ENCODE measurements at places on chromosomes 11 and 22.

DNA sequence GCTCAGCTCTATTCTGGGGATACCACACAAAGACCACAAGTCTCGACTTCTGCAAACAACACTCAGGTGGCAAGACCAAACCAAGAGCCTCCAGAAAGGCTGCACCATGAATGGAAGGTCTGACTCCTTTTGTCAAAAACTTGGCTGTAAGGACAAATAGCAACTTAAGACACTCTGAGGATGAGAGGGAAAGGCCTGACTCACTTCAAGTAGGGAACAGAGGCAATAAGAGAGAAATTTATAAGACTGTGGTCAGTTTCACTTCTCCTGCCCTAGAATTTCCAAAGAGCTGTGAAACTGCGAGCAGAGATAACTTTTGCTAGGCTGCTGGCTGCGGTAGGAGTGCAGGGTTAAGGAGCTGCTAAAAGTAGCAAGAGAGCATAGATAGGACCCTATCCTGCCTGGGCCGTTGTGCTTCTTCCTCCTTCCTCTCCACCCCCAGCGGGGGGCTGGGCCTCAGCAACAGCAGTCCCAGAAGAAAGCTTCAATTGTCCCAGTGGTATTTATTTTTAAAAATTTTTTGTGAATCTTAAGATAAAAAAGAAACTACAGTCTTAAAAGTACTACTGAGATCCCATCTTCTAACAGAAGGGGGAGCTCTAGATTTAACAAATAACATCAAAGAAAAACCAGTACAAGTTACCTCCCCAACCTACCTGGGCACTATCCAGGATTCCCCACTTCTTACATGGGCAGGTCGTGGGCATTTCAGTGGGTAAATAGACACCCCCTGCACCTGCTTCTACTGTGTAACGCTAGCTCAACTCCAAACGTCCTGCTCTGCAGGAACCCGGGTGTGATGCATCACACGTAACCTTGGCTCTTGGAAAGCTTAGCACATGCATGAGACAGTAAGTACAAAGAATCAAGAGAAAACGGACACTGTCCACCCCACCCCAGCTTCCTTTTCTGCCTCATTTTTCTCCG, 66.4 kb downstream of the SGSM3 start:
- DNase-seq, result peak; percentile 30

DNA sequence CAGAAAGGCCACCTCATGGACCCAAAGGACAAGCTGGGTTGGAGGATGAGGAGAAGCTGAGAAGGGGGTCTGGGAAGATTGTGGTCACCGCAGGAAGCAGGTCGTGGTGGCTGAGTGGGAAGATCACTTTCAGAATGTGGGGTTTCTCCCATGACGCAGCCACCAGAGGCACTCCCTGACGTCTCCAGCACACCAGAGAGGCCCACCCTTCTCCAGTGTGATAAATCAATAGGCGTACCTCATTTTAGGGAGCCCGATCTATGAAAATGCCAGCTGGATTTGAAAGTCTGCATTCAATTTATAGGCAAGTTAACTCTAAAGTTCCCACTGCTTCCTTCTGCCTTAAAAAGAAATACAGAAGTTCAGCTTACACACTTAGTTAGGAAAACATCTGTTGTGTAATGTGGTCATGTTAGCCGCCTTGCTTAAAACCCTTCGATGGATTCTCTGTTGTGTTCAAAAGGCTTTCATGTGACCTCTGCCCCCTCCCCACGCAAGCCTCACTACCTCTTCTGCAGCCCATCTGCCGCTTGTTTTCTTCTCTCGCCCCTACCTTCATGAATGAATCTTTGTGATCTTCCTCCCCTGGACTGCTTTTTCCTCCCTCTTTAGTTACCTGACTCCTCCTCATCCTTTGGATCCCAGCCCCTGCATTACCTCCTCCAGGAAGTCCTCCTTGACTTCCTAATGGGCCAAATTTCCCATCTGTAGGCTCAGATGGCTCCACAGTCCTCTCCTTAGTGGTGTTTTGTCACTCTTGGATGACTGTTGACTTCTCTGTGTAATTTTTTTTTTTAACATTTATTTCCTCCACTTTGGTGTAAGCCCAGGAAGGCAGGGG, 10.7 kb downstream of the TSPAN18 start:
- DNase-seq, result no peak

DNA sequence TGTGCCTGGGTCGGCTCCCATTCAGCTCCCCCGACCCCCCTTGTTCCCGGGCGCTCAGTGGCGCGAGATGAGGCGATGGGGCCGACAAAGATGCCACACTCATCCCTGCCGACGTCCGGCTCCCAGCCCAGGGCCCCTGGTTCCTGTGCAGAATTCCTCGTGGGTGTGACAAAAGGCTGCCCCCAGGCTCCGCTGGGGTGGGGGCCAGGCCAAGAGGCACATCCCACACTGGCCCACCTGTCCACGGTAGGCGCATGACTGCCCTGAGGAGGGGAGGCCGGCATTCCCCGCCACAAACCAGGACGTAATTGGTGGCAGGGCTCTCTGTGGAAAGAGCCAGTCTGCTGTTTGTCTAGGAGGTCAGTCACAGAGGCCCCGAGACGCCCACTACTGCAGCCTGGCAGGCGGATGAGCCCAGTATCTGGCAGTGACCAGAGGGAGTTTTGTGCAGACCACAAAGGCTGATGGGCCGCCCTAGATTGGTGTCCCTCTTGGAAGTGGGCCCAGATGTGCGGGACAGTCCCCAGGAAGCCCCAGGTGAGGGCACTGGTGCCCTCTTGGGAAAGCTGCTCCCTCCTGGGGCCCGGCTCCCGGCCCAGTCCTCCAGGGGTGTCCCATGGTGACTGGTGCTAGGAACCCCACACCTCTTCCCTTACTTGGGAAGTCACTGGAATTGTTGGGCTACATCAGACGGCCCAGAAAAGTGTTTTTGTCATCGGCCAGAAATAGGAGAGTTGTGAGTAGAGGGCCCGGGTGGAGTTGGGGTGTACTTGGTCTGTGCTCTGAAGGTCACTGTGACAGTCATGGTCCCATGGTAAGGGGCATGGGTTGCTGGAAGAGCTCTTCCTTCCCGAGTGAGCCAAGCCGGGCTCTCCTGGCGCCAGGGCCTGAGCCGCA, 5.8 kb downstream of the CCND1 start:
- DNase-seq, result no peak

DNA sequence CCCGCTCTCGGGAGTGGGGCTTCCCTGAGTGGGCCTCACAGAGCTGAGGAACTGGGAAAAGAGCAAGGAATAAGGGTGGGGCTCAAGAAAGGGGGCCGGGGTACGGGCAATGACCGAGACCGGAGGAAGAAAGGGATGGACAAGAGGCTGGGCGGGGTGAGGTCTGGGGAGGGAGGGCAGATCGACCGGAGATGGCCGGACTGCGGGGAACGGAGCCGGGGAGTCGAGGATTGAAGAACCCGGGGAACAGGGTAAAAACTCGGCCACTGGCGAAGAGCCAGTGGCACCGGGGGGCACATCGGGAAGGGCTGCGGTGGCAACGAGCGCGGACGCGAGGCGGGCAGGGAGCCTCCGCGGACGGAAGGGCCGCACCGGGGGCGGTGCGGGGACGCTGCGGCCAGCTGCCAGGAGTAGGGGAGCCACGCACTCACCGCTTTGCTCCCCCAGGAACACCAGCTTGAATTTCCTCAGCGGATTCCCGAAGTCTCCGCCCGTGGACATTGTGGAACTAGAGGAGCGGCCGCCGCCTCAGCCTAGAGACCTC, 667 bp downstream of the RAB6A start:
- no peak for DNase-seq

GRCh38 chr22:40202225-40202944, 24.7 kb downstream of the TNRC6B start:
- DNase-seq, result no peak
